NCI-H526 (cell line): ENCODE measurements at places on chromosomes 11 and 22.
A peak's percentile ranks its signal among the peaks of the same experiment; 100 is the strongest.

DNA sequence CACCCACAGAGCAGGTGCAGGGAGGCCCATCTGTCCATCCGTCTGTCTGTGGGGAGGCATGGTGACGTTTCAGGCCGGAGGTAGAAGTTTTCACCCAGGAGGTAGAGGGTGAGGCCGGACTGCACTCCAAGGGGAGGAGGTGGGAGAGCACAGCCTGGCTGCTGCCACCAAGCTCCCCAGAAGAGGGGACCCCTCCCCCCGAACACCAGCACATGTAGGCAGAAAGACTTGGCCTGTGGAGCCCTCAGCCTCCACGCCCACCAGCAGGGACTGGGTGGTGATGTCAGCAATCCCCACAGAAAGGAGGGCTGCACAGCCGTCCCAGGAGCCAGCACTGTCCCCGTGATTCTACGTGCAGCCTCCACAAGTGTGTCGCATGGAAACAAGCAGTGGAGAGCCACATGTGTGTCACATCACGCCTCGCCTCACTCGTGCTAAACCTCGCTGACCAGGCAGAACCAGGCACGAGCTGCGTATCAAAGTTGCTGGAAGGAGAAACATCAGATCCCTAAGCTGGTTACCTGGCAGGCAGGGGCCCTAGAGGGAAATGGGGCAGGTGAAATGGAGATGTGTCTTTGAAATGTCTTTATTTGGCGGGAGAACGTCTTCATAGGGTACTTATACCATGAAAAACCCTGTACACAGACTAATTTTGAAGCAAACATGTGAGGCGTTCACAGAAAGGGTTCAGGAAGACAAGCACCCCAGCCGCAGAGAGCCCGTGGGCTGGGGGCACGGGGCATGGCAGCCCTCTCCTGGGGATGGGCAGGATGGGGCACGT lies 49.1 kb downstream of the CDKN1C start:
- DNase-seq, result no peak

DNA sequence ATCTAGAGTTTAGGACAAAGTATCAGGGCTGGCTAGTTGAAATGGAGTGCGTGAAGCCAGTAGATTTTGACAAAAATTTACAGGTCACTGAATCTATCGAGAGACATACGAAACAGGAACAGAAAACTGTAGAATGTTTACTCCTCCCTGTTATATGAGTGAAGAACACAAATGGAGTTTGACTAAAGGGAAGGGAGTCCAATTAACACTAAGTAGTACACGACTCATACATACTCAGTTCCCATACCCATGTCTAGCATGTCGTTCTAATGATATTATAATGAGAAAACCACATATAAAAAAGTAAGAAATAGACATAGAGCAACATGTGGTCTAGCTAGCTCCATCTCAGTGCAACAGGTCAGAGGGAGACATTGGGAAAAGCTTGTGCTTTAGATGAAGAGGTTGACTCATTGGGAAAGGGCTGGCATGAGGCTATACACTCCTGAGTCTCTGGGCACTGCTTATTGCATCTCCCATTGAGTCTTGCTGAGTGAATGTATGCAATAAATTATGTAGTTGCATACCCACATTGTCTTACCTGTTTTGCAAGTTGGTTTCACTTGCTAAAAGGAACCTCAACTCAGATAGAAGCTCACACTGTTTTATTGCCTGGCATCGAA lies 43.5 kb downstream of the CD44 start:
- no peak for DNase-seq

GRCh38 chr11:43399983-43400630 lies 41.4 kb downstream of the TTC17 start:
- DNase-seq, result no peak

DNA sequence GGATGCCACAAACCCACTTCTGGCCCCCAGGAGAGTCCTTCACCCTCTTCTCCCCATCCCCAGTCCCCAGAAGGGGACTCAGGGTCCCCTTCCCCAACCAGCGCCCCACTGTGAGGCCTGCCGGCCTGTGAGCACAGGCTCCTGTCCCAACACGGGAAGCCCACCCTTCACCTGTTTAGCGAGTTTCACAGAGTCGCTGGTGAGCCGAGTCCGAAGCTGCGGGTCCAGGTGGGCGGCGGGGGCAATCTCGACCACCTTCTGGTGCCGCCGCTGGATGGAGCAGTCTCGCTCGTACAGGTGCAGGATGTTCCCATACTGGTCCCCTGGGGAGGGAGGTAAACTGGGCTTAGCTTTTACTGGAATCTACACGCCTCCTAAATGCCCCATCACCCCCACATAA lies 13.3 kb downstream of the LRFN4 start:
- DNase-seq, result no peak

- DNase-seq, result no peak
Observed at GRCh38 chr11:2671748-2672147, 28.0 kb downstream of the KCNQ1OT1 start.

DNA sequence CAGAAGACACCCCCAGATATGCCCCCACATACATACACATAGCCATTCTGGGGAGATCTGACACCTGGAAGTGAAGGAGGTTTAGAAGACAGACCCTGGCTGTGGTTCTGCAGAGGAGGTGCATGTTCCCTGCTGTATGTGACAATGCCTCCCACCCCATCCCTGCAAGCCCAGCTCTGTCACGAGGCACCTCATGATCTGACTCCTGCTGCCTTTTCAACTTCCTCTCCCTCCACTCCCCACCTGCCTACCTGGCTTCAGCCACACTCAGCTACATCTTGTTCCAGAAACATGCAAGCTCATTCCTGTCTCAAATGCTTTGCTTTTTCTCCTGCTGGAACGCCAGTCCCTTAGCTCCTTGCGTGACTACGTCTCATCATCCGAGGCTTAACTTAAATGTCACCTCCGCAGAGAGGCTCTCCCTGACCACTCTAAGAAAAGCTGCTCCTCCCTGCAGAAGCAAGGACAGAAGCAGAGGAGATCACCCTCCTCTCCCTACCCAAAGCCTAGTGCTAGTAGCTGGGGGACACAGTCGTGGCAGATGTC lies 114.5 kb downstream of the FEZ1 start:
- DNase-seq, result no peak

GRCh38 chr11:119416606-119417580 lies 6.1 kb downstream of the THY1 start:
- no peak for DNase-seq

DNA sequence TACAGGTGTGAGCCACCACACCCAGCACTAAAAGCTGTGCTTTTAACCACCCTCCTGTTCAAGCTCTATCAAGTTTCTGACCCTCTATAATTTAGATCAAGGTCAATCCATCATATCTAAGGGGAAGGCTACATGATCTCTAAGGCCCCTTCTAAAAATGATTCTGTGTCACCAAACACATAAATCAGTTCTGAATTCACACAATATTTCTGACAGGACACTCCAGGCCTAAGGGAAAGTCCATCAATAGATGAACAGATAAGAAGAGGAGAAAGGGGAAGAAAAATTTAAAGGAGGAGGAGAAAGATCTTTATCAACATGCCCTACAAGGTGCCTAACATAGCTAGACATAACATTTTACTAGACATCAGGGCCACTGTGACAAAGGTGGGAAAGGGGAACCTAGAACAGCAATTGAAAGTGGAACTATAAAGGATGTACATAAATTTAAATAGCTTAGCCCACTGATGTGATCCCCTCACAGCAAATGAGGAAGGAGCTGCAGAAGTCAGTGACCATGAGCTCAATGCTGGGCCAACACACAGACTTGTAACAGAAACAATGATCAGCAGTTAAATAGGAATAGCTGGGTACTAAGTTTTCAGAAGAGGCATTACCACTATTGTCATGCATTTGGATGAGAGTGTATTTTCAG lies 4.7 kb downstream of the PRCP start:
- DNase-seq, result no peak

DNA sequence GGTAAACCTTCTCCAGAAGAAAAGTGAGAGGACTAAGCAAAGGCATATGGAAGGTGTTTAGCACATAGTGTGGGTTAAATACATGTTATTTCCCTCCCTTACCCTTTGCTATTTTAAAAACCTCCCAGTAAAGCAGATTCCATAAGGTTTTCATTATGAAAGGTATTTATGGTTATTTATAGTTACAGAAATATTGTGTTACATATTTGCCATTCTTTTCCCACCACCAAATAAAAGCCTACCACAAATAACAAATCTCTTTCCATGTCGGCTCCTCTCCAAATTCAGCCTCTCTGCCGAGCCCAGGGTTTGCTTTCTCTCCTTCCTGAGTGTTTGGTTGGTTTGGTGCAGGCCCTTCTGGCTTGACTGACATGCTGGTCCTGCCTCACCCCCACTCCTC lies 64.4 kb downstream of the INSC start:
- no peak for DNase-seq

DNA sequence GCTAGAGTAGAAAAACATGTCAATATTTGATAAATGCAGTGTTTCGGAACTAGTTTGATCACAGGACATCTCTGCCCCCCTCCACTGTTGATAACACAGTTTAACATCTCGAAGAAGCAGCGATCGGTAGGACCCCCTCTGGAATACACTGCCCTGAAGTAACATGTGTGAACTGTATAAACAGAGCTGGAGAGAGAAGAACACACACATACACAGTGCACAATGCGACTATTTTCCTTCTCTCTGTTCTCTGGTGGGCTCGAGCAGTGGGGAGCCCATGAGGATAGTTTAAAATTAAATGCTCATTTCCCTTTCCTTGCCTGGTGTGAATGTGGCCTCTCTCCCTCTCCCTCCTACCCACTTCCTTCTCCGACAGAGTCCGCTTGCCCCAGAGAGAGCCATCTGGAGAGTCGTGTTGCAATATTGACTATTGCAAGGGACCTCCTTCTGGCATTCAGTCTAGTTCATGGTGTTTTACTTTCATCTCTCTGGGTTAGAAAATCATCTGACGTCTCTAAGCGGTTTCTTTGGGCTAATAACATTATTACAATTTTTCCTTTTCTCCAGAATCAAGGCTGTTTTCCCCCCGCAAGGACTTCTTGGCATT lies 51.6 kb upstream of the BARX2 start:
- no peak for DNase-seq

- no peak for DNase-seq
Observed at GRCh38 chr11:2293984-2294925, 7.5 kb downstream of the C11orf21 start.

- no peak for DNase-seq
Observed at GRCh38 chr22:50169181-50169759, 1.3 kb upstream of the PANX2 start.

GRCh38 chr22:27801616-27802345 lies at the start of gene MN1:
TSS of gene MN1 (minus strand) at chr22:27801756. CDS start at chr22:27800543, 1,213 bp downstream.
- peak; percentile 59 for DNase-seq

DNA sequence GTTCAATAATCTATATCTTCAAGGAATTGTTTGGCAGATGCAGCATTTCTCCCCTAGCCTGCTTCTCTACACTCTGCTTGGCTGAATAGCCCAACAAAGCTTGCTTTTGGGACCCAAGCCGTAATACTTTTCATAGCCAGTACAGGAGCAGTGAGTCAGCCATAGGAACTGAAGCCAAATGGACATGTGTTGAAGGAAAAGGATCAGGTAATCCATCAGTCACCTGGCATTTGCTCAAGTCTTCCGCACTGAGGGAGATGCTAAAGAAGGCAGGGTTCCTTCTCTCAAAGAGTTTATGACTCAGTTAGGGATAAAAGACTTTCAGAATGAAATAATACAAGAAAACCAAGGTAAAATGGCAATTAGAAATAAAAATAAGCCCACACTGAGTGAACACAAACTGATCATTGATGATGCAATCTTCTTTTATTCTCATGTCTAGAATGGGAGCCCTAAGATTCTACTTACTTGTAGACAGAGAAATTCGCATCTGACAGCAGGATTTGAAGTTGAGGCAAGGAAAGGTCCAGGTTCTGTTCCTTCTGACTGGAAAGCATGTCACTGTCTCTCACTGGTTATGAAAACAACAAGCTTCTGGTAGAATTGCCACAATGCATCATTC lies 13.2 kb downstream of the C11orf87 start:
- DNase-seq, result no peak

GRCh38 chr11:1139441-1140083 lies 18.2 kb upstream of the MUC5AC start:
- DNase-seq, result no peak

DNA sequence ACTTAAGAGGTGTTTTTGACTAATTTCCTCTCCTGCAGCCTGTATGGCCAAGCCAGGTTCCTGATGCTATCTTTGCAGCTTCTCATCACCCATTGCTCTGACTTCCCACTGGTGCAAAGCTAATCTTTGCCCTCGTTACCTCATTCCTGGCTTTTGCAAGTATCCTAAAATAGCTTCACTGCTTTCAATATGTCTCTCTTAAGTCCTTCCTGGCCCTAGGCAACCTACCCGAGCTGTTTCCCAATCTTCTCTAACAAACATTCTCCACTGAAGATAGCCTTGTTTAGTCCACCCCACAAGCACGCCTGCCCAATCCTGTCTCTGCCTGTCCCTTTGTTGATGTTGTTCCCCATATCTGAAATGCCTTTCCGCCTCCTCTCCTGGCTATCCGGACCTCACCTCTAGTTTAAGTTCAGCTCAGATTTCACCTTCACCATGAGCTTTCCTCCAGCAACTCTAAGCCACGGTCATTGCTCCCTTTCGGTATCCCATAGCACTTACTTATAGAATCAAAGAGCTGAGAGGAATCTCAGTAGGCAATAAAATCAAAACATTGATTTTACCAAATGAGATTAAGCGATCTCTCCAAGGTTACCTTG lies 30.1 kb upstream of the CECR2 start:
- no peak for DNase-seq

- DNase-seq, result no peak
Observed at GRCh38 chr11:44536788-44537516, 28.5 kb upstream of the CD82 start.

DNA sequence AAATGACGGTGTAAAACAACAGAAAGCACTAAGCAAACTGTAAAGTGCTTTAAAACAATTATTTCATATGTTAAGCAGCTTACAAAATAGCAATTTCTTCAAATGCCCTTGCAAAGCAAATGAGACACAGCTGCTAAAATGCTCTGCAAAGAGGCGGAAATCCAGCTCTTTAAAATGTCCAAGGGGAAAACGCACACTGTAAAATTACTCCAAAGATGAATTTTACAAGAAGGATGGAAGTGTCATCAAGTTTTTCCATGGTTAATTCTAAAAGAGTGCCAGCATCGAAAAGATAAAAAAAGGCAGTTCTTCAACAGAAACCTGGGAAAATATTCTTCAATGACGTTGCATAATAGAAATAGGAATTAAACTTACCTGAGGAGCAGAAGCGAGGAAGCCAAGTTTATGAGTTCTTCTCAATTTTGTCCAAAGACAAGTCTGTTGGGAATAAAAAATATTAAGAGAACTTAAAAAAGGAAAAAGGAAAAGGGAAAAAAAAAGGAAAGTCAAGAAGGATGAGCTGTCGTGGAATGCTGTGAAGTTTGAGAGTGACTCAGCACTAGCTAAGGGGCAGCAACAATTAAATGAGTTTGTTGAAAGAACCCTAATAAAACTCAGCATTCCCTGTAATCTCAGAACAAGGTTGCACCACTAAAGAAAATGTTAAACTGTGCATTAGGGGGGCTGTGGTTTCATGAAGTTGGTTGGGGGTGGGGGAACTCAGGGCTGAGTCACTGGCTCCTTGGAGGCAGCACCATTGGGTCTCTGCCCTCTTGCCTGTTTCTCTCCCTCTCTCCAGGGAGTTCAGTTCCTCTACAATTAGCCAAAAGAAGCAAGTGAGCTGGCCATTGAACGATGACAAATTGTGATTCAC lies 64.2 kb upstream of the BLID start:
- no peak for DNase-seq
